RCC 7860 (cell line): ENCODE measurements at places on chromosomes 7 and 10.

DNA sequence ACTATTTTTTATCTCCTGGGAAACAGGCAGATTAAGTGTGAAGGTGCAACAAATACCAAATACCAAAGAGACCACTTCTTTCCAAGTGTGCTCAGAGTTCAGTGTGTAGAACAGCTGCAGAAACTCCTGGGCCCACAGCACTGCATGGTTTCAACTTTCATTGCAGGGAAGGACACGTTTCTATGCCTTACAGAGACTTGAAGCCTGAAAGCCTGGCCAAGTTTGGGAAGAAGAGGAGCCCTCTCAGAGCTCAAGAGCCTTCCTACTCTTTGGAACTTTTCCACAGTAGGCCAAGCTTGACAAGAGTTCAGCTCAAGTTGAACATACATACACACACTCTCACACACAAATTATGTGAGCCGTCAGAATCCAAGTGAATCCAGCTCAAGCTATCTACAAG, 2.5 kb downstream of the HOXA4 start:
- DNase-seq: no peak

GRCh38 chr7:3537210-3537875, 236.3 kb downstream of the SDK1 start:
- DNase-seq: no peak

GRCh38 chr10:99430116-99430450, 341 bp downstream of the GOT1 start:
- no peak for DNase-seq

- no peak for DNase-seq
Observed at GRCh38 chr7:102117743-102118142, 168.9 kb upstream of the SH2B2 start.

DNA sequence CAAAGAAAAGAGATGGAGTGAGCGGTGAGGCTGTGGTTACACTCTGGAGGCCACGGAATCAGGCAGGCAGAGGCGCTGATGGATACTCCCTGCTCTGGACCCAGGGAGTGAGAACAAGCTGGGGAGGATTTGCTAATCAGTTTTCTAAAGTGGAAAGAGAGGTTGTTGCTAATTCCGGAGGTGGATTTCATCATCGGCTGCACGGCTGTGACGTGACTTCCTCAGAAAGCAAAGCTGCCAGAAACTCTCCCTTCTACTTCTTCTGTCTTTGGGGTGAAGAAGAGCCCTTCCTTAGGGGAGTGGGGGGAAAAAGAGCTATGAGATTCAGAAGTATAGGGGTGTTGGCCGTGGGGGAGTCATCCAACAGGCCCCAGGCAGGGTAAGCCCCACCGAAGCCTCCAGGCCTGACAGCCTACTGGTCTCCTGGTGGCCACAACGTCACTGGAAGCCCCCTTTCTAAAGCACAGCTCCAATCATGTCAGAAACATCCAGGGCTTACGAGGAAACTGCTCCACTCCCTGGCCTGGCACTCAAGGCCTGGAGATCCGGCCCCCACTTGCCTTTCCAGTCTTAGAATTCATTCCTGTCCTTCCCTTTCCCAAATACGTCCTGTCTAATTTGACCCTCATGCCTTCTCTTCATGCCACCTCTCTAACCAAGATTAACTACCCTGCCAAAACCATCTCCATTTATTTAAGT, 114.5 kb downstream of the HIP1 start:
- DNase-seq: no peak
